ENCODE measurements at places on chromosomes 2 and 18. TPM values are rescaled to one million over a fixed set of nuclear protein-coding genes. Genes with fewer than 3 reads are reported as not detected.

BZW1 gene
- total RNA-seq = 317 TPM

CNGA3 gene
- total RNA-seq = 0.85 TPM

GRCh38 chr2:146764301-146764700, 1080.5 kb upstream of the ACVR2A start:
- no peak for DNase-seq

PNKD gene
- 24.6 TPM for total RNA-seq

DNA sequence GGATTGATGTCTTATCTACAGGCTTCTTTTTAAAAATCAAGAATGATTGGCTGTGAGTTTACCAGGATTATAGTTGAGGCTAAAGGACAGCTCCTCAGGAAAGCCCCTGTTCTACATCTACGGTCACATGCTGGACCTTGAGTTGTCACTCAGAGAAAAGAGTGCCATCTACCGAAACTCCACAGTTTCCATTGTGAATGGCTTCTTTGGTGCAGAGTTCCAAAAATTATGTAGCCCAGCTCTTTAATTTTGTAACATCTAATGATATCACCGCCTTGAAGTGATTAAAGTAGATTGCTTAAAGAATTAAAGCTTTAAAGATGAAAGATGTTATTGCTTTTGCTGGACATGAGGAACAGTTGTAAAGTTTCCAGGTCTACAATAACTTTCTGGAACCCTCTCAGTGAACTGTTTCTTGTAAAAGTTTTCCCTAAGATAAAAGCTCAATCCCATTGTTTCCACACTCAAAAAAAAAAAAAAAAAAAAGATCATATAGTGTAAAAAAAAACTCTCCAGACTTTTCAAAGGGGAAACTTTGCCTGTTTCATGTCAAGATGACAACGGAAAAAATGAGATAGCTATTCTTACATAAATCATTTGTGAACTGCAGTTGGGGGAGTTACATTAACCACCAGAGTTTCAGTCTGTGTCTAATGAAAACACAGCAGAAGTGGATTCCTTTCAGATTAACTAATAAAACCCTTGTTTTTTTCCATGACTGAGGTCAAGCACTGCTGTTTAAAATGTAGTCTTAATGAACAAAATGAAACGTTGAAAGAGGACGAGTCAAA, 4.3 kb downstream of the COL3A1 start:
- DNase-seq = peak; percentile 90

- no peak for DNase-seq
These were observed 79.8 kb downstream of the XRCC5 start for GRCh38 chr2:216188956-216189355.

DNA sequence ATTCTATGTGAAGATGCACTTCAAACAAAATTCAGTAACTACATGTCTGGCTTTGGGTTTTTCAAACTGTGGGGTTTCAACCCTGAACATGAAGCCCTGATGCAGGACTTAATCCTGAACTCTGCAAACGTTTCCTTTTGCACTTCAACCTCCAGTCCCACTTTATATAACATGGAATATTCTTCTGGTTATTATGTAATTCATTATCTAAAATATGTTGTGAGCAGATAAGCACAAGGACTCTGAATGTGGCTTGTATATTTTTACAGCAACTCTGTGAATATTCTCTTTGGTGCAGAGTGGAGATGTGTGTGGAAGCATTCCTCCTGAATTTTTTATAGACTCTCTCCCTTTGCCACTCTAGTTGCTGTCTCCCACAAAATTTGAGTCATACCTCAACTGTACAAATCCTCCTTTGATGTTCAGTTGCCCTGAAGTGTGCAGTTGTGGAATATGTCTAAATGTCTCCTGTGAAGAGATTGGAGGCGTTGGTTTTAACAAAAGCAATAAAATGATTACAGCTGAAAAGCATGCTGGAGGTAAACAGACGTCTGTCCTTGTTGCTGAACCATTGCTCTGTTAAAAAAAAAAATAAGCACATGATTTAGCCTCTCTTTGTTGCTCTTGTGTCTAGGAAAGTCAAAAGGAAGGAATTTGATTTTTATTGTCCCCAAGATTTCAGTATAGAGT, 205.1 kb upstream of the NRP2 start:
- DNase-seq = no peak

CENPA gene
- total RNA-seq = 6.1 TPM

DNA sequence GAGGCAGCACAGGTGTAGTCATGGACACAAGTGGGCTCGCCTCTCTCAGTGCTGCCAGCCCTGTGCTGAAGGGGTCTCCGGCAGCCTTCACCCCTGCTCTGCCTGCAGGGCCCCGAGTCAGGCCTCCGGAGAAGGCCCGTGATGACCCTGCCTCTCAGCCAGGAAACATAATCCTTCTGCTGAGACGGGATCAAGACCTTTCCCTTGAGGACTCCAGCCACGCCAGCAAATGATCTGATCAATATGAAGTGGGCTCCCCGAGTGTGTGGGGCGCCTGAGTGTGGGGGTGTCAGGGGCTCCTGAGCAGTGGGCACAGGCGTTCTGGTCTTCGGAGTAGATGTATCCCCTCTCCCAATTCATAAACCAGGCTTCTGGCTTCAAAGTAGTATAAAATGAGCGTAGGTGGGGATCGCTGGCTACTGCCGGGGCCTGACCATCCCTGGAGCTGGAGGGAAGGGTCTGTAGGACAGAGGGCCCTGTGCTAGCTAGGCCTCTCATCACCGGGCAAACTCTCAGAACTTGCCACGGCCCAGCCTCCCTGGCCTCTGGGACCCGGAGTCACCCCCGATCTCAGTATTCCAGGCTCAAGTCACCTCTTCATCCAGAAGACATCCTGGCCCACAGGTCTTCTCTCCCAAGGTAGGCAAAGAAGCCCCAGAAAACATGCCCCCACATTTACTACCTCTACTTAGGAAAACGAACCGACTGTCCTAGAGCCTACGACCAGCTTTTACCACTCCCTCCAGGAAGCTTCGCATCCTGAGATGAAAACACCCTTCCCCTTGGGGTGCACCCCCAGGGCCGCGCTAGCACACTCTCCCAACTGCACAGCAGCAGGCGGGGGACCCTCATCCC, 33.6 kb downstream of the CRACDL start:
- no peak for DNase-seq

TUBB6 gene
- total RNA-seq = 441 TPM

GRCh38 chr2:222404151-222404905, 20.0 kb upstream of the SGPP2 start:
- no peak for DNase-seq

FHOD3 gene
- 27.2 TPM for total RNA-seq

GRCh38 chr2:238060096-238060541, 682 bp upstream of the SCLY start:
- DNase-seq = no peak

- no peak for DNase-seq
These were observed 1647.1 kb downstream of the SUCLG1 start for GRCh38 chr2:82811946-82812345.

DNA sequence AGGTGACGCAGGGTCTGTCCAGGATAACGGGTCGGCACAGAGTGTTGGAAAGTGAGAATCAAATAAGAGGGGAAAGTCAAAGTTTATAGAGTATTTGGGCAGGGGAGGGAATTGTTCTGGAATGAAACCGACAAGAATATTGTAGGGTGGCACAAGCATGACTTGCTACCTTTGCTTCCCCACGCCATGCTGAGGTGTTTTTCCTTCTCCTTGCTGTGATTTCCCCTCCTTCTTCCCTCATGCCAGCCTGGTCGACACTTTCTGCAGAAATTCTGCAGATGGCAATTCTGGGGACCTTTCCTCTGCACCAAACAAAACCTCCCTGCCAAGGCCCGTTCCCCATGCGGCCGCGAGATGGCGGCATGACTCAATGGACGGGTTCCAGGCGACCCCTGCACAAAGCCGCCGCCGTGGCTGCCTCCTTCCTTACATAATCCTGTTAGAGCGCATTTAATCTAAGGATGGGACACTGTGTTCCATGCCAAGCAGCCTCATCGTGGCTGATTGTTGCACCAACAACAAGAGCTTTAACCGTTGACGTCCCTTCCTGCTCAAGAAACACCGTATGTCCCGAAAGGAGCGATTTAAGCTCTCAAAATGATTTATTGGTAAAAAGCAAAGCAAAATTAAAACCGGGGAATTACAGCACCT, at the start of gene MRO:
TSS of gene MRO (minus strand) at position 289 of the 651 bp plus-strand sequence. CDS start 10,616 bp downstream, outside the sequence.
- DNase-seq = peak; percentile 45

TMEM178A gene
- total RNA-seq = 5.2 TPM

TNS1 gene
- 191 TPM for total RNA-seq

DNA sequence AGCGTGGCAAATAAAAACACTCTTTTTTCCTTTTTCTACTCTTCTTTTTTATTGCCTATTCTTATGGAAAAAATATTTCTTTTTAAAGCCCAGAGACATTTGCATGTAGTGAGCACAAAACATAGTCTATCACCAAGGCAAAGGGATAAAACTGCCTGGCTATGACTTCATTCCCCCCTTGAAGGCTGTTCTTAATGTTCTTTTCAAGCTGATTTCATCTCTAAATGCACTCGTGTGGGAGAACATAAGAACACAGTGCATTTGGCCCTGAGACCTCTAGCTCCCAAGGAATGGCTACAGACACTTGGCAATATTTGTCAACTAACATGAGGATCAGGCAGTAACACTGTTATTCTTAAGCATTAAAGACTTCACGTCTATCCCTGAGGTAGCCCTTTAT, 17.4 kb upstream of the DNAJC10 start:
- DNase-seq = peak; percentile 21

- DNase-seq = no peak
These were observed 145.6 kb downstream of the PDE1A start for GRCh38 chr2:182281276-182281675.

UBXN2A gene
- total RNA-seq = 33.6 TPM

DNA sequence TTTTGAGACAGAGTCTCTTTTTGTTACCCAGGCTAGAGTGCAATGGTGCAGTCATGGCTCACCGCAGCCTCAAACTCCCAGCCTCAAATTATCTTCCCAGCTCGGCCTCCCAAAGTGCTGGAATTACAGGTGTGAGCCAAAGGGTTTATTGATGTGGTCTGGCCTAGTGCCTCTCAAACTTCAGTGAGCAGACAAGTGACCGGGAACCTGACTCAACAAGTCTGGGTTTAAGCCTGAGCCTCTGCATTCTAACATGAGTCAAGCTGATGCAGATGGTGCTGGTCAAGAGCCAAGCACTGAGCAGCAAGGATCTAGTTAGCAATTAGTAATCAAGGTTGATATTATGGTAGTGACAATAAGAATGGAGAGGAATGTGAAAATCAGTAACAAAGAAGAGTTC, 21.3 kb downstream of the CDK15 start:
- DNase-seq = no peak

CEBPZ gene
- 62.7 TPM for total RNA-seq

NCL gene
- 128 TPM for total RNA-seq

SPATA3 gene
- total RNA-seq = not detected

GRCh38 chr2:133530645-133531044, 37.6 kb downstream of the NCKAP5 start:
- DNase-seq = no peak

ORC4 gene
- 109 TPM for total RNA-seq

DNA sequence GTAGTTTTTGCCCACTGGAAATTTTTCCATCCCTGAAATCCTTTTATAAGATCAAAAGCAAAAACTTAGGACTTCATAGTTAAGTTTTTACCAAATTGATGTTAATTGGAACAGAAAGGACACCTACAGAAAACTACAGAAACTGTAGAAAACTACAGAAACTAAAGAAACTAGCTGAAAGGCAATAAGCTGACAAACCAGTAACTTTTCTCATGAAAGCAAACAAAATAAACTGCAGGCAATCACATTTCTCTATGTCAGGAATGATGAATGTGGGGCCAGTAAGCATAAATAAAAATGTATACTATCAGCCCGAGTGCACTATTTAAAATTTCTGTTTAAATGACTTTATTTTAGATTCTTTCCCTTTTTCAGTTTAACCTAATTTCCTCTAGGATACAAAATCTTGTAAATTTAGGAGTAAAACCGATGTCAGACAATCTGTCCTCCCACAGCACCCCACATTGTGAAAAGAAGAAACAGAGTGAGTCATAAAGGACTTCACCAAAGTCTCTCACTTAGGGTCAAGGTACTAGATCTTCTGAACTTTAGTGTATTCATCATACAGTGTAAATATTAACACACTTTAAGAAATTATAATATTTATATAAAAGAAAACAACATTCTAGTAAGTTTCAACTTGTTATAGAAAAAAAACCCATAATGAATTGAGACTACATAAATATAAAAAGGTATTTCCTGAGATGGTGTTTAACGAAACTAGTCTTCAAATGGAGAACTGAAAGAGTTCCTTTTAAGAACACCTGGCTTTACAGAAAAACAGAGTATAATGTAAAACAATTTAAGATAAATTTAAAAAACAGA, 46.6 kb downstream of the USP40 start:
- no peak for DNase-seq

DNA sequence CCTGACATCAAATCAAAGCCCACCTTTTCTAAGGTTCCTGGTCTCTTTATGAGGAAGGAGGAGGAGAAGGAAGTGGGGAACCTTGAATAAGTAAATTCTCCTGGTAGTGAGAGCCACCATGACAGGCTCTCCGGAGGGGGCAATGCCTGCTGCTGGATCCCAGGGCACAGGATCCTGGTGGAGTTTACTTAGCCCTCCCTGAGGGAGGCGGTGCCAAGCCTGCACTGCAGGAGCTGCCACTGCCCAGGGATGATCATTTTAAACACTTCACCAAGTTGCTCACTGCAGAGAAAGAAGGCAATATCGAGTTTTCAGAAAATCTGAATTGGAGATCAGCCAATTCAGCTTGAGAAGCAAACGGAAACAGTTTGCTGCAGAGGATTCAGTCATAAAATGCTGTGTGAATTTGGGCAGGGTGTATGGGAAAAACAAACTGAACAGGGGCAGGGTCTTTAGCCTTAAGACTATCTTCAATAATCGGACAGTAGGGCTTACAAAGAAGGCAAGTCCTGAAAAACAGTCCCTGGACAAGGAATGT, 200.7 kb downstream of the RAD51AP2 start:
- DNase-seq = peak; percentile 18

- DNase-seq = no peak
These were observed 212.3 kb upstream of the TRIB2 start for GRCh38 chr2:12504443-12504842.

- no peak for DNase-seq
These were observed 68.7 kb upstream of the ZFP36L2 start for GRCh38 chr2:43294973-43295603.
